ENCODE measurements at places on chromosomes 4 and X.

- DNase-seq, result no peak
Observed at GRCh38 chr4:68240620-68241019, 4.9 kb downstream of the TMPRSS11B start.

GRCh38 chr4:182901337-182901736, 15.8 kb downstream of the DCTD start:
- DNase-seq, result no peak

DNA sequence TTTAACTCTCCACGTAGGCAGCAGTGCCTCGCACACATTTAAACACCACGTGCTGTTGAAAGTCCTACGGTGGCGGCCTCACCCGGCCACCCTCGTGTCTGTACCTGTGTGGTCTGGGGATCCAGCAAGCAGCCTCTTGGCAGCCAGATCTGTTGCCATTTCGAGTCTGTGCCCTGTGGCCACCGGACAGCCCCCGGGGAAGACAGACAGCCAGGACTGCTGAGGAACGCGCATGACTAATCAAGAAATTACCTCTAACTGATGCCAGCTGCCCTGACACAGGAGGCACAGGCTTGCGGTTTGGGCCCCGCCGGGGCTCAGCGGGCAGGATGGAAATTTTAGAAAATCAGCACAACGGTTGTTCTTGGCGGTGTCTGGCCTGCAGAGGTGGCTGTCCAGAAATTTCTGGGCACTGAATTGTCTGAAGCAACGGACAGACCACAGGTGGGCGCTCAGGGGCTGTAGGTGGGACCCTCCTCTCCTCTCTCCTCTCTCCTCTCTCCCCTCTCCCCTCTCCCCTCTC, 15.6 kb upstream of the ASMTL start:
- DNase-seq, result no peak

DNA sequence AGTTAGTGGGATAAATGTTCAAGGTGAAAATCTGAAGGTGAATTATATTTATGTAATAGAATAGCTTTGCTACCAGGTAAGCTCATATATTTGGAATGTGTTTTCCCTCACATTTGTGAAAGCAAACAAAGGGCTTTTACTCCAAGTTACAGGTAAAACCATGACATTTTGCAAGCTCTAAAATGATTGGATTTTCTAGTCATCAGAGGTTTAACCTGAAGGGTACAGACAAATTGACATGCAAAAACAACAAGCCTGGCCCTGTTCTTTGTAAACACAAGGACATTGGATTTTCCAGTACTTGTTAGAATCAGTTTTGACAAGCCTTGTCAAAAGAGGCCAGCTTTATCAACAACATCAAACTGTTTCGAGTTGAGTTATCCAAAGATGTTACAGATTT, 51.7 kb downstream of the ZFX start:
- no peak for DNase-seq

DNA sequence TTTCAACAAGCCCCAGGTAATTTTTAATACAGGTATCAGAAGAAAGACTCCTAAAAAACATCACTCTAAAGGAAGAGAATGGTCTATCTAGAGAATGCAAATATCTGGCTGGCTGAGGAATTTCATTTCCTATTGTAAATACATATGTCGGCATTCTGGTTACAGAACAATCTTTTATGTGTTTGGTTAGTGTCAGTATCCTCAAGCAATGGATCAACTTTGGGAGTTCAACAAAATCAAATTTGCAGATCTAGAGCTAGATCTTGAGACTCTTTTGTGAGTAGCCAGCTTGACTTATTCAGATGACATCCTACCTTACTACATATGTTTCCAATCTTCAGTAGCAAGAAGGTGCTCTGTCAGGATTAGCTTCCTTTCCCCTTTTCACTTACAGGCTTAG, 145.1 kb downstream of the BTC start:
- DNase-seq, result no peak

- DNase-seq, result no peak
Observed at GRCh38 chr4:79078339-79078738, 139.1 kb upstream of the PAQR3 start.

- DNase-seq, result no peak
Observed at GRCh38 chr4:48566034-48566384, 76.0 kb downstream of the ZAR1 start.

DNA sequence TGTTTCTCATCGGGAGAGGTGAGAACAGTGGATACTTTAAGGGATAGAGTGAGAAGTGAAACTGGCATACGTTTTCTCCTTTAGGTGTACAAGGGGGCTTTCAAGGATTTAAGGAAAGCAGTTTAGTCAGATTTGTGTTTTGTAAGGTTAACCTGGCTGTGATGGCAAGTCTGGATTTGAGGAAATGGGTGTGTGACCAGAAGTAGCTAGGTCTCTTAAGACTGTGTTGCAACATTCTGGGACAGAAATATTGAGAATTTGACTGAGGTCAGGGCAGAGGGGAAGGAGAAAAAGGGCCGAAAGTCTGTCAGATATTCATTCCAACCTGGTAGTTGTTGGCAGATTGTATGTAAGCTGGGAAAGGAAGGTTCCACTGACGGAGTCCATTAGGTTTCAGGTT, 10.4 kb upstream of the GABRE start:
- no peak for DNase-seq

GRCh38 chr4:104488151-104488550, 6.5 kb downstream of the CXXC4 start:
- no peak for DNase-seq

- DNase-seq, result no peak
Observed at GRCh38 chrX:153805436-153805835, 11.0 kb downstream of the SSR4 start.

- DNase-seq, result no peak
Observed at GRCh38 chr4:100100985-100101384, 89.3 kb downstream of the DDIT4L start.

GRCh38 chr4:147222906-147223305, 258.0 kb upstream of the EDNRA start:
- no peak for DNase-seq

DNA sequence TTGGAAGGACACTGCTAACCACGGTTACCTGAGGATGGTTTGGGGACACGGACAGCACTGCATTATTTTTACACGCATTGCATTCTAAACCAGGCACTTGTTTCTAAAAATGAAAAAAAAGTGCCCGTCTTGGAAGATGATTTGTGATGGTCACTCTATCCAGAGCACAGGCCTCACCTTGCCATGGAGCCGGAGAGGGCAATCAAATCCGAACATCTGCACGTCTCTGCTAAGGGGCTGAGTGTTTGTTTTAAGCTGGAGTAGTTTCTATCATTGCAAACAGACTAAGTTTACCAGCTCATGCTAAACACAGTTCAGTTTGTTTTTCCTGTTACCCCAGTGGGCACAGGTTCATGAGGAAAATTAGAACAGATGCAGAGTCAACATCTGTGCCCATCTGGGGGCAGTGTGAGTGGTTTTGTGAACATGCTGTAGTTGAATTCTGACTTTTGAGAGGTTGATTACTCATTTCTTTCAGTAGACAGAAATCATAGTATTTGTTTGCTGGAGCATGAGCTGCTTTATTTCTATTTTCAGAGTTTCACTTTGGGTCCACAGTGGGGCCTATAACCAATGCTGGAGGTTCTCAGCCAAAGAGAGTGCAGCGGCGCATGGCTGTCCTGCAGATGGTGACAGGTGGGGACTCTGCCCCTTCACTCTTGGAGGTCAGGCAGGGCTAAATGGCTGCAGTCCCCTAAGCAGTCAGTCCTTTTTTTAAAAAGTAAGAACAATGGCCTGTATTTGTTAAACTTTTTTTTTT, 65.4 kb upstream of the ENPP6 start:
- DNase-seq, result peak; percentile 42

GRCh38 chr4:48175806-48176205, 41.8 kb upstream of the TXK start:
- no peak for DNase-seq

- DNase-seq, result no peak
Observed at GRCh38 chrX:119643696-119644095, 37.5 kb upstream of the NKRF start.

- no peak for DNase-seq
Observed at GRCh38 chrX:47562615-47563243, 1.7 kb downstream of the ARAF start.

- no peak for DNase-seq
Observed at GRCh38 chrX:103529550-103529949, 10.3 kb upstream of the RAB40A start.

DNA sequence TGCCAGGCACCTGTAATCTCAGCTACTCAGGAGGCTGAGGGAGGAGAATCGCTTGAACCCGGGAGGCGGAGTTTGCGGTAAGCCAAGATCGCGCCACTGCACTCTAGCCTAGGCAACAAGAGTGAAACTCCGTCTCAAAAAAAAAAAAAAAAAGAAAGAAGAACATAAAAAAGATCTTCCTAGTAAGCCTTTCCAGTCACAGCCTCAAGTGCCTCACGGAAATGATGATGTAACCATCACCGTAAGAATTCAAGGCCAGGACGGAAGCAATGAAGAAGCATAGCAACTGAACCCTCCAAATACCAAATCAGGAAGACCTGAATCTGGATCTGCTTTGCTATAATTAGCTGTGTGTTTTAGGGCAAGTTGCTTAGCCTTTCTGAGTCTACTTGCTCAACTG, 28.8 kb downstream of the RBM47 start:
- DNase-seq, result no peak

- no peak for DNase-seq
Observed at GRCh38 chr4:139950568-139950967, 203.4 kb downstream of the MAML3 start.

- DNase-seq, result no peak
Observed at GRCh38 chr4:155667222-155667567, 547 bp downstream of the GUCY1A1 start.

DNA sequence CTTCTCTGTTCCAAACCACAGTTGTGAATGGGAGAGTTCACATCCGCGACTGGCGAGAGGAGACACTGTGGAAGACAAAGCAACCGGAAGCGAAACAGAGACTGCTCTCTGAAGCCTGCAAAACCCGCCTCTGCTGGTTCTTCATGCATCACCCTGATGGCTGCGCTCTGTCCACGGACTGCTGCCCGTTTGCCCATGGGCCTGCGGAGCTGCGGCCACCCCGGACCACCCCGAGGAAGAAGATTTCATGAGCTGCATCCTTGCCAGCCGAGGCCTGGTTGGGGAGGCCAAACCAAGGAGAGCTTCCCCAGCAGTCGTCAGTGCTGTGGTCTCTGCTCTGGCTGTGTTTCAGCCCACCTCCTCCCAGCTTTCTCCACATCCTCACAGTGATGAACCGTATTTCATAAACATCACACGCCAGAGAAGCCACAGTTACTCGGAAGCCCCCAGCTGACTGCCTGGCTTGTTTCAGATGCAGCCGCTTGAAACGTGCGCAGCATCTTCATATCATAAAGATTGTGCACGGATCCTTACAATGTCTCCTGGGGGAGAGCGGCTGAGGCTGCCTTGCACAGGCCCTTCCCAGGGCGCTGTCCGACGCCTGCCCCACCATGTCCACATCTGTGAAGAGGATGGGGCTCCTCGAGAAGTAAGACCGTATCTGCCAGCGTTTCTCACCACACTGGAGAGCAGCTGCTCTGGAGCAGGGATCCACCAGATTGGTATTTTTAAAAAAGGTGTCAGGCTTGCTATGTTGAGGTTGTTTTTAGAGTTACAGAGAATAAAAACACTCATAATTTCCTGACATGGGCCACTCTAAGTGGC, 35.4 kb downstream of the TRMT44 start:
- DNase-seq, result no peak

DNA sequence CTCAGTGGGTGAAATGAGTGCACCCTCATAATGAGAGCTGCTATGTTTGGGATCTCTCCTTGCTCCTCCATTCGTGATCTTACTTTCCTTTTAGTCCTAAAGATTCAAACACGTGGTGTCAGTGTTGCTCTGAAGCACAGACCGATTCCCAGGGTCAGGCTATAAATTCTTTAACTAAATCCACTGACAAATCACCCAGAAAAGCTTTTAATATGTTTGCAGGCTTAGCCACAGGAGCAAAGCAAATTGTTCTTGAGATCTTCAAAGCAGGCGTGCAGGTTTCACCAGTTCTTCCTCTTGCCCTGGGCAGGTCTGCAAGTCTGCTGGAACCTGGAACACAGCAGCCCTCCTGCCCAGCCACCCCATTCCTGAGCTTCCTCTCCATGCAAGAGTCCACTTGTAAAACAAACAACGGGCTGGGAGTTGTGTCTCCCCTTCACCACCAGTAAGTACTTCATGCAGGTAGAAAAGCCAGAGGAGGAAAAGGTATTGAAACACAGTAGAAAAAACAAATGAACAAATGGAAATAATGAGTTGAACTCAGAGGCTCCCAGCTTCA, 70.1 kb upstream of the ENPP6 start:
- DNase-seq, result peak; percentile 57

- no peak for DNase-seq
Observed at GRCh38 chrX:11185861-11186260, 74.7 kb downstream of the HCCS start.

GRCh38 chr4:134935320-134935719, 733.7 kb upstream of the PABPC4L start:
- DNase-seq, result no peak
